Mesenteric fat pad (tissue), 1 donor: ENCODE measurements at places on chromosomes 7 and 10. TPM values are rescaled to one million over a fixed set of nuclear protein-coding genes. Genes with fewer than 3 reads are reported as not detected.

ZPBP gene
- not detected for total RNA-seq

IL6 gene
- 385 TPM for total RNA-seq

MBLAC1 gene
- total RNA-seq = 1.7 TPM

OPN1SW gene
- not detected for total RNA-seq

DNA sequence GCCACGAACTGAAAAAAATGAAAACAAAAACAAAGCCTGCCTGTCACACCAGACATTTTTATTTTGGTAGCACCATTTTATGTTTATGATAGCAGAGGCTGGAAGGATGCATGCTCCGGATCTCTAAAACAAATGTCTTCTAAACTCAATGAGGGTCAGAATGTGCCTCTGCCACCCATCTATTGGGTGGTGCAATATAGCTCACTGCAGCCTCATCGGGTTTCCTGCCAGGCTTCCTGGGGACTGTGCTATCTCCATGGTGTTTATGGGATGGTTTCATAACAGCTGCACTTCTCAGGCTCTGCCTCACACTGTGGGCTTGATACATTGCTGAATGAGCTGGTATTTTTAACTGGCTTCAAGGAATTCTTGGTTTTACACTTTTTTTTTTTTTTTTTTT is 94.4 kb downstream of the ITIH5 start:
- DNase-seq = no peak

GRCh38 chr7:471191-471865 is 48.3 kb downstream of the PDGFA start:
- no peak for DNase-seq

- no peak for DNase-seq
These were observed 326.3 kb upstream of the DGKB start for GRCh38 chr7:15228831-15229230.

DNA sequence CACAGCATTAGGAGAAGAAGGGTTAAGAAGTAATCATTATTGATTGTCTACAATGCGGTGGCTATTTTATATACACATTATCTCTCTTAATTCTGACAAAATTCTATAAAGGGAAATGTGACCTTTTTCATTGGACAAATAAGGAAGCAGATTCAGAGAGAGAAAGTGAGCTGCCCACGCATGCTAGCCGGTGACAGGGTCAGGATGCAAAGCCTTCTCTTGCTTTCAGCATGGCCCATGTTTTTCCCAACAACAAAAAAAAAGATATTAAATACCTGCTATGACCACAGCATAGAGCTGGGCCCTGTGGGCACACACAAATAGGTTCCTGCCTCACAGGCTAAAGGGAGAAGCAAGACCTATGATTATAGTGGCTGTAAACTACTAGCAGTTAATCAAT is 66.8 kb downstream of the PPP1R3C start:
- no peak for DNase-seq

DNA sequence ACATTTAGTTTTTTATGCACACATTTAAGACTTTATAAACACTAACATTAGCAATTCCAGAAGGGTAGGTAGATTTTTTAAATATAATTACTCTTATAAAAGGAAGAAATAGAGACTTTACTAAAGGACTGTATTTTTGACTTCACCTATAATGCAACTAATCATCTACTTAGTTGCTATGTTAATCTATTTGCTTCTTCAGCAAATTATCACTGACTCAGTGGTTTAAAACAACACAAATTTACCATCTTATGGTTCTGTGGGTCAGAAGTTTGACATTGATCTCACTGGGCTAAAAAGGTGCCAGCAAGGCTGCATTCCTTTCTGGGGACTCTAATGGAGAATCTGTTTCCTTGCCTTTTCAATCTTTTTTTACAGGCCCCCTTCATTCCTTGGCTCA is 7.6 kb downstream of the MTERF1 start:
- DNase-seq = no peak

GRCh38 chr7:78038465-78039080 is 240.0 kb downstream of the PHTF2 start:
- no peak for DNase-seq

GRCh38 chr7:149145031-149145845 is 2.0 kb upstream of the ZNF398 start:
- no peak for DNase-seq
